ENCODE measurements at places on chromosomes 7 and 10.
A peak's percentile ranks its signal among the peaks of the same experiment; 100 is the strongest.

- no peak for DNase-seq
Observed at GRCh38 chr10:78039743-78040142, 6.1 kb downstream of the RPS24 start.

DNA sequence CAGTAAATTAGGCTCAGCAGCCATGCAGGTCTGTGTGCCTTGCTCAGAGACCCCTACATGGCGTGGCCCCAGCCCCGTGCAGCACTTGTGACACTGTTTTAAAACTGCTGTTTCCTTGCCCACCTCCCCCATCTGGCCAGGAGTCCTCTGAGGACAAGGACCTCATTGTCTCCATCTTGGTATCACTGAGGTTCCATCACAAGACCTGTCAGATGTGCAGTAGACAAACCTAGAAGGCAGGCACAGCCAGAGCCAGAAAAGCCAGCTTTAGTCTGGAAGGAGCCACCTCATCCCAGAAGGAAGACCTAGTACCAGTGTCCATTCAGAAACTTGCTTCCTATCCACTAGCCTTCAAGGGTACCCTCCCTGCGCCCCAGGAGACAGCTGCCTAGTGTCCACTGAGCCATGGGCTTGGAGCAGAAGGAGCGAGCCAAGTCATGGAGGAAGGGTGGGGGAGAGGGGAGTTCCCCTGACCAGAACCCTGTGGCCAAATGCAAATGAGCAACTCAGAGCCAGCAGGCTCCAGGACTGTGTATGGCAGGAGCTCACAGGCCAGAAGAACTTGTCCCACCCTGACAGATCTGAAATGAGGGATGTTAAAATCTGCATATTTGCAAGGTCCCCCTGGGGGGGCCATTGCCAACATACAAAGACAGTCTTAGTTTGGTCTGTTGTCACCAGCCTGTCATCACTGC, 176.1 kb downstream of the SH3PXD2A start:
- DNase-seq: no peak

GRCh38 chr7:1663223-1663622, 6.9 kb upstream of the ELFN1 start:
- DNase-seq: no peak

DNA sequence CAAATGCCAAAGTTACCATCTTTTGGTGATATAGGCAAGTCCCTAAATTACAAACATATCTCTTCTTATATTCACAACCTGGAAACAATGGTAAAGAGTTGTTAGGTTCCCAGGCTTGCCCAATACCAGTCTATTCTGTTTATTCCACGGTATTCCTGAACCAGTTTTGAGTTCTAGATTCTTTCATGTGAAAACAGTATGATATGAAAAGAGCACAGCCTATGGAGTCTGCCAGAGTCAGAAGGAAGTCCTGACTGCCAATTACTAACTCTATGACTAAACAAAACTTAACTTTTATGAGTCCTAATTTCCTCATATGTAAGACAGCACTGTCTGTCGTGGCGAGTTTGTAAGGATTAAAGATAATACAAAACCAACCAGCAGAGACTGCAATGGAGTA, 5.6 kb downstream of the ABI1 start:
- DNase-seq: no peak

DNA sequence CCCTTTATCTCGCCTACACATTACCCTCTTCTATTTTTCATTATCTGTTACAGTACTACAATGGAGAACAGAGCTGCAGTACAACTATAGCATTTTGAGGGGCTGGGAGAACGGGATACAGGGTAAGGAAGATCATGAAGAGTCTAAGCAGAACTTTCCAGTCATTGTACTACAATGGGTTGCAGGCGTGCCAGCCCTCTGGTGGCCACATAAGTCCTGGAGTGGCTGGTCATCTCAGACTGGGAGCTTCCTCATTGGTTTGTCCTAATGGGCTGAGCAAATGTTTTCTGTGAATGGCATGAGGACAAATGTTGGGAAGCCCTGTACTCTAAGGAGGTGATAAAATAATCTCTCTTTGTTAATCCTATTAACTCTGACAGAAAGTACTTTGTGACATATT, 33.0 kb downstream of the TMEM106B start:
- peak; percentile 39 for DNase-seq

- DNase-seq: no peak
Observed at GRCh38 chr7:51045319-51046102, 262.8 kb upstream of the GRB10 start.

GRCh38 chr10:104253106-104253505, 1.6 kb upstream of the GSTO1 start:
- no peak for DNase-seq

GRCh38 chr10:84706431-84706830, 378.0 kb downstream of the CCSER2 start:
- DNase-seq: no peak

- DNase-seq: no peak
Observed at GRCh38 chr7:75813781-75814236, at the start of gene CCL24. Gene CCL24, minus strand, starts transcription at chr7:75813806. Its CDS starts 91 bp downstream, at chr7:75813715.

GRCh38 chr7:134612197-134612596, 34.5 kb upstream of the BPGM start:
- no peak for DNase-seq

GRCh38 chr7:112130729-112131410, 75.3 kb downstream of the DOCK4 start:
- no peak for DNase-seq

- peak; percentile 79 for DNase-seq
Observed at GRCh38 chr7:88218836-88219605, 817 bp downstream of the SRI start.

DNA sequence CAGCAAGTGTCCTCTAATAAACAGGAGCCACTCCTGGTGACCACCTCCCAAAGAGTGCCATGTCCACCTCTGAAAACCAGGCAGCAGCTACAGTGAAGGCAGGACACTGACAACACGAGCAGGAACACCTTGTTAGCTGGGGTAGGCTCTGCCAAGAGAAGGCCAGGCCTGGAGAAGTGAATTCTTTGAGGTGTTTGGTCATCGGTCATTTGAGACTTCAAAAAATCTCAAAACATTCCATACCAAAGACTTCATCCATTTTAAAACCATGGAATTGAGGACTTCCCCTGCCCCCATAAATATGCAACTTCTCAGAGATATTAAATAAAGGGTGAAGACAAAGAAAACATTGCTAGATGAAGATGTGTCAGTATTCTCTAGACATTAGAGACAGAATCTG, 28.4 kb upstream of the OPALIN start:
- DNase-seq: no peak

DNA sequence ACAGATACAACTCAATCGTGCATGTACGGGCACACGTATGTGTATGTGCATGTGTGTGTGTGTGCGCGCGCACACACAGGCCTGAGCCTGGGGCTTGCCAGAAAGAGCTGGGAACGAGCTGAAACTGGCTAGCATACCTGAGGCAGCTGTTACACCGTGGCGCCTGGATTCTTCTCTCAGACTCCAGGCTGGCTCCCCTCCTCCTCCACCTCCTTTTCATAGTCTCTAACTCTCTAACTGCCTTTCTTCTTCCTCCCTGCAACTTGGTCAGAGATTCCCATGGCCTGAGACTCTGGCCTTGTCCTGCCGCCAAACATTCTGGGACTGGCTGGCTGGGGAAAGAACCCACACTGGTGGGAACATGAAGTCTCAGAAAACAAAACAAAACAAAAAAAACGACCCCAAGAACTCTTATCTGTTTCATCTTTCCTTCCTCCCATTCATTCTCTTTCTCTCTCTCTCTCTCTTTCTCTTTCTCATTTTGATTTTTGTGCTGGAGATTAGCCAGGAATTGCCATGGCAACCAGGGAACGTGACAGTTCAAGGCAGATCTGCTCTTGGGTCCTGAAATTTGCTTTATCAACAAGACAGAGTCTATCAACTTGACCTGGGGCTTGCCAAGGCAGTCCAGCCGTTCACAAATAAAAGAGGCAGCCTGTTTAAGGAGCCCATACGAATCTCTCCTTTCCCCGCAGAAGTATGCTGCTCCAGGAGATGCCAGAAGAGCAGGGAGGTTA, 76.8 kb upstream of the SEM1 start:
- DNase-seq: no peak

DNA sequence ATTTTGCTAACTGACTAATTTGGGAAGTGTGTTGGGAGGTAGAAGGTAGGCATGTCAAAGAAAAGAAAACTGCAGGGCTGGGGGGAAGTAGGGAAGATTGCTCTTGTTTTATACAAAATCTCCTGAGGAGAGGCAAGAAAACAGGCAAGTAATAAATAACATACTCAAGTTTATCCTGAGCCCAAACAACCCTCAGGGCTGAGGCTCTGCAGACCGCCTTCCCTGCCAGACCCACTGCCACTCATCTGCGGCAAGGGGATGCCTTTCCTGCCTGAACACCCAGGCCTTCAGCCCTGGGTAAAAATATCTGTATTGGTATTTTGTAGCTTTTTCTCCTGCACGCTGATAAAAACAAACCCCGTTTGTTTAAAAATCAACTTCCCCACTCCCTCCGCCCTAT, 399.8 kb upstream of the NFE2L3 start:
- DNase-seq: no peak

DNA sequence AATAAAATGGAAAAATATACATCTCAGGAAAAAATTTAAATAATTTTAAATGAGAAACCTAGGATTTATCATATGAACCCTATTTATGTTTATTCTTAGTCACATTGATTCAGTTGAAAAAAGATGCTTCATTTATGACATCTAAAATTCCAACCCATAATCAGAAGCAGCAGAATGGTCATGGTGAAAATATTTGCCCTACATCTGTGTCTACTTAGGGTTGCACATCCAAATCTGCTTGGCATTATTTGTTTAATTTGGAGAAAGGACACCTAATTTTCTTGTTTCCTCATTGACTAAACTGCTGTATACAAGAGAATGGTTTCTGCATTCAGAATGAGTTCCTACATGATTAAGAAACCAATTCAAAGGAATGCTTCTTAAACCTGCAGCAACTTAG, 72.9 kb upstream of the SKAP2 start:
- DNase-seq: no peak

- DNase-seq: no peak
Observed at GRCh38 chr10:103064956-103065355, 128.1 kb downstream of the NT5C2 start.

GRCh38 chr7:78489476-78490240, 691.1 kb downstream of the PHTF2 start:
- peak; percentile 56 for DNase-seq

GRCh38 chr7:50688226-50688590, 94.5 kb downstream of the GRB10 start:
- DNase-seq: no peak

DNA sequence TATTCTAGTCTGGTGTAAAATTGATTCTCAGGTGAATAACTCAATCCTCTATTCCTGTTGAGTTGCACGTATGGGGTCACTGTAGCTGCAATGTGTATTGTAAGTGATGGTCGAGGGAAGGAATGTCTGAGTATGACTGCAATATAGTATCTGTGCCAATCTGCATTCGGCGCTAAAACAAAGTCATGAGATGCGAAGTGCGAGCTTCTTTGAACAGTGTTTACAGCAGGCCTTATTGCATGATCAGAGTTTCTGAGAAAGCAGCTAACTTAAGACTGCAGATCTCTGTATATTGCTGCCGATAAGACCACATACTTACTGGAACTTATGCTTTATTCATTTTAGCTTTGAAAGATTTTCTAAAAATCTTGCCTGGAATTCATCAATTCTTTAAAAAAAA, 341.7 kb upstream of the BMPER start:
- no peak for DNase-seq

Data from RPMI8226 (cell line).